T-helper 2 cell treated with Interferon-gamma antibody and Interleukin-4, amounts not matched to agents 100 ng/mL and 5 ng/mL, for 36 hours (primary cell): ENCODE measurements at places on chromosomes 6 and 20. TPM values are rescaled to one million over a fixed set of nuclear protein-coding genes. Genes with fewer than 3 reads are reported as not detected.

Gene ANKRD66
- not detected in 2 replicates for total RNA-seq

Gene RUNX2
- total RNA-seq: 34.7 and 39.3 TPM in 2 replicates

Gene OR2H2
- not detected in 2 replicates for total RNA-seq

Gene MAFB
- 0.05 and 0.18 TPM in 2 replicates for total RNA-seq

Gene TMEM200A
- total RNA-seq: 2.6 and 3.3 TPM in 2 replicates

Gene TGM3
- not detected in 2 replicates for total RNA-seq

Gene LY6G6C
- 0.25 TPM in 1 of 2 replicates, not detected in the other for total RNA-seq

Gene DNMT3B
- 3.5 and 3.8 TPM in 2 replicates for total RNA-seq

Gene TRIM26
- total RNA-seq: 70.8 and 71.7 TPM in 2 replicates

Gene PRL
- not detected in 2 replicates for total RNA-seq

Gene DEFB124
- not detected in 2 replicates for total RNA-seq

Gene ZSCAN16
- total RNA-seq: 5.4 and 5.6 TPM in 2 replicates

Gene SNAP25
- total RNA-seq: 0.18 and 0.48 TPM in 2 replicates

Gene HRH3
- not detected in 2 replicates for total RNA-seq

Gene SPATS1
- total RNA-seq: not detected in 2 replicates

Gene DYNLRB1
- 84.1 and 85.4 TPM in 2 replicates for total RNA-seq

Gene JARID2
- total RNA-seq: 32.0 and 33.3 TPM in 2 replicates

Gene SNAP91
- total RNA-seq: not detected in 2 replicates

Gene HLA-DRA
- 81.8 and 88.4 TPM in 2 replicates for total RNA-seq

Gene ADAM33
- total RNA-seq: not detected in 2 replicates

Gene SSTR4
- not detected in 2 replicates for total RNA-seq
